Astrocyte (in vitro differentiated cells and primary cell): ENCODE measurements at places on chromosomes 1 and 21.

GRCh38 chr1:70978623-70979022, 69.0 kb downstream of the PTGER3 start:
- no peak for DNase-seq

GRCh38 chr1:196355206-196355786, 252.9 kb downstream of the KCNT2 start:
- peak; percentile 8 for DNase-seq

DNA sequence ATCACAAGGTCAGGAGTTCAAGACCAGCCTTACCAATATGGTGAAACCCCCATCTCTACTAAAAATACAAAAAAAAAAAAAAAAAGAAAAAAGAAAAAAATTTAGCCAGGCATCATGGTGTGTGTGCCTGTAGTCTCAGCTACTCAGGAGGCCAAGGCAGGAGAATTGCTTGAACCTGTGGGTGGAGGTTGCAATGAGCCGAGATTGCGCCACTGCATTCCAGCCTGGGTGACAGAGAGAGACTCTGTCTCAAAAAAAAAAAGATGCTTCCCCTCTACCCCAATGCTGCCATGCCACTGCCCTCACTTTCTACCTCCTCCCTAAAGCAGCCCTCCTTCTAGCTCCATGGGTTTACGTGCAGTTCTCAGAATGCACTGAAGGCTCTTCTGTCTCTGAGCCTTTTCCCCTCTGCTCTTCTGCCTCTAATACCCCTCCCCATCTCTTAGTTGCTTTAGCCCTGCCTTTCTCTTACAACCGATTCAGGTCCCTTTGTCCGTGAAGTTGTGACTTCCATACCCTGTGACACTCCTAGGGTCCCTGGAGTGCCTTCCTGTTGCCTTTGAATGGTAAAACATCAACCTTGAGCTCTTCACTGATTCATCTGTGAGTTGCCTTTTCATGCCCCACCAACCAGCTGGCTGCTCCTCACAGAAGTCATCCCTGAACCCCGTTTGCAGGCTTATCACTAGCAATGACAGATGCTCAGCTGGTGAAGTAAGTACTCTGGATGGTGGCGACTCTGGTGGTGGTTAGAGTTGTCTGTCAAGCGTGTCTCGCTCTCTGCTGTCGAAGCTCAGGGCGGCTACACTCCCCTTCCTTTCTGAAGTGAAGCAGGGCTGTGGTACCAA, 234.9 kb downstream of the RHOU start:
- DNase-seq = no peak

GRCh38 chr1:165045902-165046301, 310.6 kb downstream of the LMX1A start:
- DNase-seq = no peak

- no peak for DNase-seq
Observed at GRCh38 chr1:86567341-86567740, 20.5 kb downstream of the CLCA4 start.
